Stimulated activated CD4-positive, alpha-beta T cell treated with anti-CD3 and anti-CD28 coated beads, Interleukin-2, amount 100 ng/mL, for 4 hours (primary cell): ENCODE measurements at places on chromosomes 4 and X.
A peak's percentile ranks its signal among the peaks of the same experiment; 100 is the strongest.

- DNase-seq = peak; percentile 1
Observed at GRCh38 chr4:122921971-122922876, at the start of gene NUDT6. Gene NUDT6 (minus strand): TSS chr4:122922597. CDS start chr4:122922572, 25 bp downstream.

DNA sequence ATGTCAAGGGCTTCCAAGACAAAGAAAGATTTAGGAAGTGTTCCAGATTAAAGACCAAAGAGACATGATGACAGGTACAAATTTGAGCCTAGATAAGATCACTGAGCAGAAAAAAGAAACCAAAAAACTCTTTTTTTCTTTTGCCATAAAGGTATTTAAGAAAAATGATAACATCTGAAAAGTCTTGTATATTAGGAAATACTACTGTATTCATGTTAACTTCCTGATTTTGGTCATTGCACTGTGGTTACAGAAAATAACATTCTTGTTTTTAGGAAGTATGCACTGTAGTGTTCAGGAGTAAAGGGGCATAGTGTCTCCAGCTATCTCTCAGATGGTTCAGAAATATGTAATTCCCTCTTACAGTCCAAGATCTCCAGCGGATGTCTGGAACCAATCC lies 37.1 kb downstream of the RWDD4 start:
- no peak for DNase-seq

GRCh38 chr4:76554630-76555029 lies 119.6 kb downstream of the SHROOM3 start:
- no peak for DNase-seq

DNA sequence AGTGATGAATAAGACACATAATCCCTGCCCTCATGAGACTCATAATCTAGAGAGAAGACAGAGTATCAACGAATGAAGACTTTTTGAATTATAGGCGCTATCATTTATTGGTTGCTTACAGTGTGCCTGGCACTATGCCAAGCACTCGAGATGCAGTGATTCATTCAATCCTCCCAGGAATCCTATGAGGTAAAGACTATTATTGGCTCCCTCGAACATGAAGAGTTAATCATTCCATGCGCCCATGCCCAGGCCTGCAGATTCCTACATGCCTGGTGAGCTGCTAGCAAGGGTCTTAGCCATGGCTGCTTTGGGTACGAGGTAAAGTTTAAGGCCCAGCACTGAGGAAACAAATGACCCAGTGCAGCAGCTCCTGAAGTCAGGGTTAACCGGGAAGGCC lies 47.0 kb downstream of the TEX13B start:
- no peak for DNase-seq

GRCh38 chr4:139078926-139079325 lies 63.3 kb downstream of the NOCT start:
- no peak for DNase-seq

DNA sequence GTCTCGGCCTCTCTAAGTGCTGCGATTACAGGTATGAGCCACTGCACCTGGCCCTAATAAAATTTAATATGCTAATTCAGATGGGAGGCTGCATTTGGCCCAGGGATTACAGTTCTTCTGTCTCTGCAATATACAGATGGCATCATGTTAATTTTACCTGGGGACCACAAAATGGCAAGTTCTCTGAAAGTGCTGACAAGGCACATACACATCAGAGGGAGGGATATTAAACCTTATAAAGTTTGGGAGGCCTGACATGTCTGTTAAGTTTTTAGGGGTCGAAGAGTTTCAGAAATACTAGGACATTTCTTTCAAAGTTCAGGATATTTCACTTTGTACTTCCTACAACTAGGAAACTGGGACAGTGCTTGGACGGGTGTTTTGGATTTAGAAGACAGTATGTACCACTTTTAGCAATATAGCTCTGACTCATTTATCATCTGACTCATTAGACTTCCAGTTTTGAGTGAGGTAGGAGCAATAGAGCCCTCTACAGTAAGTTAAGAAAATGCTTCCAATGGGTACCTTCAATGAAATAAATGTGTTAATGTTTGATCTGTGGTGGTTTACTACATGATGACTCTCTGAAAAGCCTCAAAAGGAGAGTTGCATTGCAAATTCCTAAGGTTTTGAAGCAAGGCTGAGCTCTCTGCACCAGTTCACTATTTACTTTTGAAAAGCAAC lies 981.0 kb upstream of the HS3ST1 start:
- DNase-seq = no peak
